ENCODE measurements at places on chromosomes 3 and 15.

DNA sequence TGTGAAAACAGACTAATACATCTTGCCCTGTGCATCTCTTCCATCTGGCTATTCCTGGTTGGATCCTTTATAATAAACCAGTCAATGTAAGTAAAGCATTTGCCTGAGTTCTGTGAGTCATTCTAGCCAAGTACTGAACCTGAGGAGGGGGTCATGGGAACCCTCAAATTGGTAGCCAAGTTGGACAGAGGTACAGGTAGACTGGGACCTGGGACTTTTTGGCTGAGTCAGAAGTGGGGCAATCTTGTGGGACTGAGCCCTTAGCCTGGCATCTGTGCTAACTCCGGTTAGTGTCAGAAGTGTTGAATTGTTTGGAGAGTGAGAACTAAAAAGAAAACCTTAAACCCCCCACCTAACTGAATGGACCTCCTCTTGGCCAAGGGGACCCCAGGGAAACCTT lies 21.0 kb upstream of the LIMD1 start:
- DNase-seq = no peak

- peak; percentile 97 for DNase-seq
Observed at GRCh38 chr3:194269610-194270145, 81.5 kb downstream of the CPN2 start.

DNA sequence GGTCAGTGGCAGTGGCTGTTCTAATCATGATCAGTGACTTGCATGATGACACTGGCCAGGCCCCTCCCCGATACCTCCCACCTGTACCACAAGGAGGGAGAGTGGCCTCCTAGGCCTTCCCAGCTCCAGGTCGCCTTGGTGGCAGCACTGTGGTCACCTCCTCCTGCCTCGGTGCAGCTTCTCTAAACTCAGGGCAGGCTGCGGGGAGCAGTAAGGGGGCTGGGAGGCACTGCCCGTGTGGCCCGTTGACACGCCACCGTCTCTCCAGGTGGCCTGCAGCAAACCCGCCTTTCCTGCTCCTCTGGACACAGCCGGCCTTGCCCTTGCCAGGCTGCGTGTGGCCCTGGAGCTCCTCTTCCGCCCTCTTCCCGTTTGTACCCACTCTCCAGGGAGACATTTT lies 184.1 kb downstream of the XXYLT1 start:
- peak; percentile 29 for DNase-seq

GRCh38 chr3:66010739-66011655 lies 27.7 kb downstream of the MAGI1 start:
- DNase-seq = no peak

DNA sequence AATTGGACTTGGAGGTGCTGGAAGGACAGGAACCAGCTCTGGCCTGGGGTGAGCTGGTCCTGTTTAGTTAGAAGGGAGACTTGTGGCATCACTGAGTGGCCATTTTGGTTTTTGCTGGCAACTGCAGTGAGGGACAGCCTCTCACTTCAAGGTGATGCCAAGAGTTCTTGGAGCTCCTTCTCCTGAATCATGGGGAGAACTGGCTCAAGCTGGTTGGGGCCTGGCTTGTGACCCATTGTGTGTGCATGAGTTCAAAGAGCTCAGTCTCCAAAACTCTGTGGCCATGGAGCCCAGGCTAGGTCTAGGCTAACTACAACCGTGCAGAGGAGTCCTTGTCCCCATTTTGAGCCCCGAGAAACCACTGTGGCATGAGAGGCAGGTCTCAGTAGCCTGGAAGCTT lies 60.1 kb upstream of the ZNF148 start:
- no peak for DNase-seq

All from osteoblast (primary cell).